Hematopoietic multipotent progenitor cell (in vitro differentiated cells): ENCODE measurements at places on chromosomes 6 and 20.

DNA sequence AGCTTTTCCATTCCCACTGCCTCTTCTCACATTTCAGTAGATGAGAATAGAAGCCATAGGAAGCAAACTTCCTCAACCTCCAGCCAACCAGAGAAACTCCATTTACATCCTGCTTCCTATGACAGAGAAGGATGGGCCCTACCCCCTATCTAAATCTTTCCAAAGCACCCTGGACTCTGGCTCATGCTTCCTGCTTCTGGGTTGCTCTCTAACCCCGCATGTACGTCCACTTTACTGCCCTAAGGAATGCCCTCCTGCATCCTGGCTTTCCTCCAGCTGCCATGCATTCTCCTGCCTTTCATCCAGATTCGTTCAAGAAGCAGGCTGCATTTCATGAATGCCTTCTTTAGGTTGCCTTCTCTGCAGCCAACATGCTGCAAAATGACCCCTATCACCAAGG, 91.9 kb downstream of the FAM217A start:
- no peak for DNase-seq

- peak; percentile 6 for DNase-seq
Measured at GRCh38 chr6:22071270-22072041, 225.4 kb downstream of the PRL start.

DNA sequence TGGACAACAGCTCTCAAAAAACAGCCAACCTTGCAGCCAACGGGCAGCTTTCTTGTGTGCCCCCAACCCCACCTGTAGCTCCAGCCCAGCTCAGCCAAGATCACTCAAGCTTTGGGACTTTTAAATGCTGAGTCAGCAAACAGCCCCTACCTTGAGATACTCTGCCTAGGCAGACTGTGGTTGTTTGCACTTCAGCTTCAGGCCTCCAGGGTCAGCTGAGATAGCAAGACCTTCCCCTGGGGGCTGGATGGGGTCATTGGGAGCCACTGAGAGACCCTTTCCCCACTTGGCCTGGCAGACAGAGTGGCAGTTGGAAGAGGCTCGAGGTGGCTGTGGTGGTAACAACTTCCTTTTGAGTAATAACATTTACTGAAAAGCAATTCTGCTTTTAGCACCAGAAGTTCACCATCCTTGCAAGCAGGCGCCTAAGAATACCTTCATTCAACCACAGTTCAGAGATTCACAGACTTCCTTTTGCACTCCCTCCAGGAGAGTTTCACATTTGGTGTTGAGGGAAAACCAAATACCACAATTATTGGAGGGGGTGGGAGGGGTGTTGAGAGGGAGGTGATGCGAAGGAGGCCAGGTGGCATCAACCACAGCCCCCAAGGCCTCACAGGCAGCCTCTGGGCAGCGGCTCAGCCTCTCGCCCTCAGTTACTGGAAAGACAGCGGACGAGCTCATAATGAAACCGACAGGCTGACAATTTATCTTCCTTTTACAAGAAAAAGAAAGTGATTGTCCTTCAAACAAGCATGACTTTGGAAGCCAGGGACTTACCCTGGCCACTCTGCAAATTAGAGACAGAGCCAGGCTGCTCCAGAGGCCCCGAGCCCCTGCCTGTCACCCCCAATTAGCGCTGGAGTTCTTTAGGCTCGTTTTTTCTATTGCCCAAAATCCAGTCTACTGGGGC, 148.1 kb downstream of the CEBPB start:
- DNase-seq: peak; percentile 97

DNA sequence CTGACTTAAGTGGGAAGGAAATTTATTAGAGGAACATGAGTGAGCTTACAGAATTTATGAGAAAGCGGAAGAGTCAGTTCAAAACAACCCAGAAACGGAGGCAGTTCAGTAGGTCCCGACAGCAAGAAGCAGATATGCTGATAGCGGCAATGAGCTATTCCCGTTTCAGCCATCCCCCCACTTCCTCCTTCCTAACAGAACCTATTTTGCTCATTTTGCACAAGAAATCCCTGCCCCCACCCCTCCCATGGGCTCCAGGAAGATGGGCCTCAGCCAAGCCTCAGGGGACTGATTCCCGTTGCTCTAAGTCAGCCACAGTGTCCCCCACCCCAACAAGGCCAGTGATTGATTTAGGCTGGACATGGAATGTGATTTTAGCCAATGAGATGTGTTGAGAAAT, 157.5 kb downstream of the CEBPB start:
- peak; percentile 50 for DNase-seq

DNA sequence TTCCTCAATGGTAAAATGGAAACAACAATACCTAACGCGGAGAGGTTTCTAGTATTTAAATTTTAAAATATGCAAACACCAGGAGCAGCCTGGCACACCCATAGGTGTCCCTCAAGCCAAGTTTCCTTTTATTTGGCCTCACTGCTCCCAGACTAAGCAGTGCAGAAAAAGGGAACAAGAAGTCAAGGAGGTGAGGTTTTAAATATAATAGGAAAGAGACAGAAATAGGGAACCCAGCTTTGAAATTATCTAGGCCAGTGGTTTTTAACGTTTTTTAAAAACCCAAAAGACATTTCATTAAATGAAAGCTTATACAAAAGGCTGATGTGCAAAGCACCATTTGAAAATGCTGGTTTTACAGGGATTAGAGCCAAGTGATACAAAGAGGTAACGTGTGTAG, 109.6 kb downstream of the SLC22A3 start:
- no peak for DNase-seq

- DNase-seq: no peak
Measured at GRCh38 chr6:42963855-42964605, 3.5 kb downstream of the GNMT start.

GRCh38 chr6:138030872-138031271, 76.3 kb downstream of the PERP start:
- DNase-seq: no peak

DNA sequence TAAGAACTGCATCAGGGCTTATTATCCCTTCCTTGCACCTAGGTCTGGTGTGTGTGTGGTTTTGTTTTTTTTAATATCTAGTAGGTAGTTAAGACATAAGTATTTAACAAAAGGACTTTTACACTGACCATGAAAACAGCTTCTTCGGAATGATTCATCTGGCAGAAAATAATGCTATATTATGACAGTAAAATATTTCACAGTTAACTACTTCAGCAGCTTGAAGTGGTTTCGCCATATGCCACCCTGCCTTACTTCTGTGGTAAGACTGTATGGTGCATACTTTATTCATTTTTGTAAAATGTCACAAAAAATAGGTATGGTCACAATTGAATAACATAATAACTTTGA, 858 bp upstream of the PTPRK start:
- no peak for DNase-seq

DNA sequence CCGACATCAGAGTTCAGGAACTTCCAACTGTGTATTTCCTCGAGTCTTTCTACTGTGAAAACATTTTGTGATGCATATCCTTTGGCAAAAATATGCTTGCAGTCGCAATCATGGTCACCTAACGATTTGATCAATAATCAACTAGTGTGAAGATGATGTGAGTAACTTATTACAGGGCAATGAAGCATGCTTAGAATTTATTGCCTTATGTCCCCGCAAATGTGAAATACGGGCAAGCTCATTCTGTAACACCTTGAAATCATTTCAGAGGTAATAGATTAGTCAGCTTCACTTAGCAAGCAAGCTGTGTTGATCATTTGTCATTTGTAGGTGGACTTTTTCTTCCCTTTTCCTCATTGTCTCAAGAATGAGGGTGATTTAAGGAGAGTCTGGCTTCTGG, 67.9 kb upstream of the DOK5 start:
- DNase-seq: no peak

- no peak for DNase-seq
Measured at GRCh38 chr6:127841811-127842210, 59.0 kb downstream of the THEMIS start.

- DNase-seq: no peak
Measured at GRCh38 chr20:43936805-43937204, 22.2 kb downstream of the TOX2 start.

- no peak for DNase-seq
Measured at GRCh38 chr6:61833176-61833755, 452.8 kb downstream of the KHDRBS2 start.

DNA sequence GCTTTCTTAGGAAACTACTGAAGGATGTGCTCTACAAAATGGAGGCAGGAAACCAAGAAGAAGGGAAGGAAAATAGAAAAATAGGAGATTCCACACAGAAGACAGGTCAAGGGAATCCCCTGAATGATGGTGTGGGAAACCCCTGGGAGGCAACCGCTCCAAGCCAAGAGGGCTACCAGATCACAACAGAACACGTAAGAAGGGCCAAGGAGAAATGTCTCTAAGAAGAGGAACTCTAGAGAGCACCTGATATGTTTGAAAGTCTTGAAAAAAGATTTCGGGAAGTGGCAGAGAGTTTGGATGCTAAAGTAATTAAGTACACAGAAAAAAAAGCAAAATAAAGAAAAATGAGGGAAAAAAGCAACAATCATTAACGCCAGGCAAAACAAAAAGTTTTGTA, 7.1 kb downstream of the KIF13A start:
- peak; percentile 31 for DNase-seq

- no peak for DNase-seq
Measured at GRCh38 chr6:33740794-33741193, 5.9 kb downstream of the IP6K3 start.

- DNase-seq: no peak
Measured at GRCh38 chr6:161439093-161439492, 165.2 kb upstream of the AGPAT4 start.

GRCh38 chr20:42494290-42494689, 695.4 kb downstream of the PTPRT start:
- no peak for DNase-seq
